Spinal cord (tissue), 10 donors: ENCODE measurements at places on chromosomes 16 and 17.

- DNase-seq = no peak
These were observed 37.3 kb downstream of the SMARCE1 start for GRCh38 chr17:40610359-40610758.

- no peak for DNase-seq
These were observed 1.5 kb upstream of the NQO1 start for GRCh38 chr16:69727916-69728270.

- DNase-seq = no peak
These were observed 57.8 kb downstream of the STH start for GRCh38 chr17:46056800-46057304.

DNA sequence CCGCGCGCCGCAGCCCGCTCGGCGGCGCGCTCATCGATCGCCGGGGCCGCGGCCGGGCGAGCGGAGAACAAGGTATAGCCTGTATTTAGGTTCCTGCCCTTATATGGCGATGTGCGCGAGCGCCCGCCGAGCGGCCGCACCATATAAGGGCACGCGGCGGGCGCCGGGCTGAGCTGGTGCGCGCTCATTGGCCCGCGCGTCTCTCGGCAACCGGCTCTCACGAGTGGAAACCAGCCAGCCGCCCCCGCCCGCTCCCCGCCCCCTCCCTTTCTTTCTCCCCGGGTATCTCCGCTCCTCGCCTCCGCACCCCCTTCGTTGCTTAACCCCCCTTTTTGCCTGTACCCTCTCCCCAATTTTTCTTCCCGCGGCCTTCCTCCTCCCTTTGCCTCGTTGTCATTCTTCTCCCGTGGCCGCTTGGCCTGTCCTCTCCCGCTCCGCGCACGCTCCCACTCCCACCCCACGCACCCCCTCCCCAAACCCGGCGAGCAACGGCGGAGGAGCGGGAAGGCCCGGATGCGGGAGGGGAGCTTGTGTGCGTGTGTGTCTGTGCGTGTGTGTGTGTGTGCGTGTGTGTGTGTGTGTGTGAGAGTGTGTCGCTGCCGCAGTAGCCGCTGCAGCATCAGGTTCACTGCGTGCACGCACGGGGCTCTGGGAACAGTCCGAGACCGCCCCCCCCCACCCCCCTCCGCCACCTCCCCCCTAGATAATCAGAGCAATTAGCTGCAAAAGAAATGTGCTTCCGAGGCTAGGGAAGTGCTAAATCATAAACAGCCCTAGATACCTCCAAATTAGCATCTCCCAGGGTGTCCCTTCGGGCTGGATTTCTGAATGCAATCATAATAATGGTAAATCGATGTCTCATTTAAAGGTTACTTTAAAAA lies 13.5 kb upstream of the CBX8 start:
- DNase-seq = peak; percentile 96

- no peak for DNase-seq
These were observed 107.2 kb downstream of the TOX3 start for GRCh38 chr16:52439750-52440149.

DNA sequence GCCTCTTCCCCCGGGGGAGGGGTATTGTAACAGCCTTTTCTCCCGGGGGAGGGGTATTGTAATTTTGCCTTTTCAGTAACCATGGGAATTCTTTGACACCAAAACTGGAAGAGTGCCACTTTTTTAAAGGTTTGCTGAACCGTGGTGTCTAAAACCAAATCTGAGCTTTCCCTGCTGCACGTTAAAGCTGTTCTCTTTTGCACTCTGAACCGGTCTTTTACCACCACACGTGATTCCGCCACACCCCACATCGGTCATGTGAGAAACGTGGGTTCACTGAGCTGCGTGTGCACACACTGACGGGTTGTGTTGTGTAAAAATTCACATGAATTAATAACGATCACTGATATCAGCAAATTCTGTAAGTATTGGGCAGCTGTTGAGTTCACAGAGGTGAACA lies 9.2 kb upstream of the ACSF3 start:
- DNase-seq = no peak

GRCh38 chr16:15907863-15908478 lies 19.6 kb upstream of the CEP20 start:
- DNase-seq = no peak

DNA sequence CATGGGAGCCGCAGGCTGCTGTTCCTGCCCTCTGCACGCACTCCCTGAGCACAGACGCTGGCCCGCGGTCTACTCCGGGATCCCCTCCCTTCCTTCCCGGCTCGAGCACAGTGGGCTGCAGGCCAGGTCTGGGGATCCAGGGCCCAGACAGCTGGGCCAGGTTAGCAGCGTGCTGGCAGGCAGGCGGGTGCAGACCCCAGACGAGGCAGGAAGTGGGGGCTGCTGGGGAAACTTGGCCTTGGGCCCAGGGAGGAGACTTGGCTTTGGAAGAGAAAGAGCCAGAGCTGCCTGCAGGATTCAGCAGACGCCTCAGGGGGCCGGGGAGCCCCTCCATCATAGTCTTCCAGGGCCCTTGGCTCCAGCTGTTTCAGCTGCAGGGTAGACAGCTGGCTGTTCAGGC lies 30.2 kb upstream of the ABCC3 start:
- DNase-seq = peak; percentile 96

DNA sequence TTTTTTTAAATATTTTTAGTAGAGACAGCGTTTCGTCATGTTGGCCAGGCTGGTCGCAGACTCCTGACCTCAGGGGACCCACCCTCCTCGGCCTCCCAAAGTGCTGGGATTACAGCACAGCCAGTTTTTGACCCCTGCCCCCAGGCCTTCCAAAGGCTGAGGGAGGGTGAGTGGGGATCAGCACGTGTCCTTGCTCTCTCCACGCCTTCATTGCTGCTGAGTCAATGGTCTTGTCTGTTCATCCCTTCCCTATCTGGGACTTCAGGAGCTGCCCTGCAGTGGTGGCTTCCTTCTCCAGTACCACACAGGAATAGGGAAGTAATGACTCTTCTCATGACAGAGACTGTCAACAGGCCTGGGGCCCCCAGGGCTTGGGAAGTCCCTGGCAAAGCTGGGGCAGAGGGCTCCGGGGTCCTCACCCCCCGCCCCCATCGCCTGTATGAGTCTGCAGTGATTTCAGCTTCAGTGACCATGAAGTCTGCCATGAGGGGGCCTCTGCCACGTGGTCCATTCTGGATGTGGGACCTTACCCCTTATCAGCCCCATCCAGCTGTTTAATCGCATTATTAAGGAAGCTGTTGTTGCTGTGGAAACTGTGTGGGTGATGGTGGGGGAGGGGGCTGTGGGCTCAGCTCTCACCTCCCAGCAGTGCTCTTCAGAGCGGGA lies 6.1 kb downstream of the ABCC3 start:
- no peak for DNase-seq

DNA sequence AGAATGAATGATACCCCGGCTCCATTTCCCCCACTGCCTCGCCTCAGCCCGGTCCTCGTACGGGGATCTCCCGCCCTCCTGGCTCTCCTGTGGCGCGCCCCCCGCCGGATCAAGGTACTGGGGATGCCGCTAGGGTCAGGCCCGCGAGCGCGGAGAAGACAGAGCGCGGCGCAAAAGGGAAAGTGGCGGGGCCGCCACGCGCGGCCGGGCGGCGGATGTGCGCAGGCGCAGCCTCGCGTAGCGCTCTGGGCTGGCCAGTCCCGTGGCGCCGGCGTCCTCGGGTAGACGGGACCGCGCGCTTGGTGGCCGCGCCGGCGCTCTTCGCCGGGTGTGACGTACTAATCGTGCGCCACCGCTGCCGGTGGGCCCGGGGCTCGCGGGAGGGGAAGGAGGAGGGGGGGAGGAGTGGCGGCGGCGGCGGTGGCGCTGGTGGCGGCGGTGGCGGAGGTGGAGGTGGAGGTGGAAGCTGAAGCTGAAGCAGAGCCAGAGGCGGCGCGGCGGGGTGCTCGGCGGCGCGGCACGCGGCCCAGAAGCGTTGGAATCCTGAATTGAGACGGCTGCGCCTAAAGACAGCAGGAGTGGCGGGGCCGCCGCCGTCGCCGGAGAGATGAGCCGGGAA lies at the start of gene SENP3:
TSS of gene SENP3 (plus strand) at position 331 of the 619 bp plus-strand sequence. CDS start 1,158 bp downstream, outside the sequence.
- DNase-seq = peak; percentile 85

DNA sequence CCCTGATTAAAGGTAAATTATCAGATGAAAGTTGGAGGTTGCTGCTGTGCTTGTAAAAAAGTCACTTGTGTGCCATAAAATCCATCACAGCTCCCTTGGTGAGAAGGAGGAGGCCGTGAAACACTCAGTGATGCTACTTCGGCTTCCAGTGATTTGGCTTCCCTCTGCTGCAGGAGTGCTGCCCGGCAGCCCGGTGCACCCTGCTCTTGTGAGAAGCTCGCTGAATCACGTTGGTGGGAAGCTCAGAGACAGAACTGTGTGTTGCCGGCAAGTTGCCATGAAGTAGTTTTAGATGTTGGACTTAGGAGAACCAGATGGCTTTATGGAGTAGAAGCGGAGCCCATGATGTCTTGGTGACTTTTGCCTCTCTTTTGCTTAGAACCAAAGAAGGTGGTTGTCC lies 33.3 kb downstream of the MSI2 start:
- DNase-seq = no peak

- no peak for DNase-seq
These were observed 4.5 kb downstream of the NBR1 start for GRCh38 chr17:43175213-43176118.
